ENCODE measurements at places on chromosomes 4 and X. TPM values are rescaled to one million over a fixed set of nuclear protein-coding genes. Genes with fewer than 3 reads are reported as not detected.

DNA sequence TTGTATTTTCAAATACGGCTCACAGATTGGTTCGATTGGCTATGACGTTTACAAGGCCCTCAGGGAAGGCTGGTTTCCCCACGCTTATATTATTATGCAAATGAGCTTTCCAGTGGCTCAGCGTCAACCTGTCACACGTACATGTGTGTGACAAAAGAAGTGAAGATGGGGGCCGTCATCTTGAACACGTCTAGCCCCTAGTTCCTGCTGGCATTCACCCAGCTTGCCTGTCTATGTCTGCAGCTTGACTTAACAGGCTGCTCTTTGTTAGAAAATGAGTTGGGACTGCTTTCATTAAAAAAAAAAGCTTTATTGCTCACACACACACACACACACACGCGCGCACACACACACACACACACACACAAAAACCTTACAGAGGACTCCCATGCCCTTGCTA is 283.6 kb upstream of the CTSO start:
- no peaks in the 10 kb centered on the region for H3K36me3 ChIP-seq
- H3K27ac ChIP-seq, result no peak overlapping the region
- DNase-seq, result peak; percentile 8
- H3K4me1 ChIP-seq, result peaks cover 3% of the 10 kb centered on the region

DNA sequence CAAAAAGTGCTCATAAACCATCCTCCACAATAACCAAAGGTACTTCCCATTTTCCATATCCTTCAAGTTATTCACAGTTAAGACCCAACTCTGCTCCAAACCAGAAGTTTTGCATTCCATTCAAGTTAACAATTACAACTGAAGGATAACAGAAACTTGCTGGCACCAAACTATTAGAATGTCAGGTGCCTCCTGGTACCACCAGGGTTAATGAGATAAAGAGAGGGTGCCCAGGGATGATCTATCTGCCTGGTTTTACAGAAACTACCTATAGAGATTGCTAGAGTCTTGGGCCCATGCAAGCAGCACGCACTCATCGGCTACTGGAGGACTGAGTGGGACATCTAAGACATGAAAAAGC is 114.6 kb downstream of the RBM47 start:
- H3K4me1 ChIP-seq, result no peaks in the 10 kb centered on the region
- no peaks in the 10 kb centered on the region for H3K36me3 ChIP-seq
- no peaks in the 10 kb centered on the region for H3K27me3 ChIP-seq
- H3K27ac ChIP-seq, result no peak overlapping the region

The VCX3B gene
- total RNA-seq, result not detected

The ARSJ gene
- 4.6 TPM for total RNA-seq

All from A673 (cell line).